ENCODE measurements at places on chromosomes 7 and 10.

GRCh38 chr10:88205842-88206446 lies 342.5 kb downstream of the PTEN start:
- DNase-seq = no peak

DNA sequence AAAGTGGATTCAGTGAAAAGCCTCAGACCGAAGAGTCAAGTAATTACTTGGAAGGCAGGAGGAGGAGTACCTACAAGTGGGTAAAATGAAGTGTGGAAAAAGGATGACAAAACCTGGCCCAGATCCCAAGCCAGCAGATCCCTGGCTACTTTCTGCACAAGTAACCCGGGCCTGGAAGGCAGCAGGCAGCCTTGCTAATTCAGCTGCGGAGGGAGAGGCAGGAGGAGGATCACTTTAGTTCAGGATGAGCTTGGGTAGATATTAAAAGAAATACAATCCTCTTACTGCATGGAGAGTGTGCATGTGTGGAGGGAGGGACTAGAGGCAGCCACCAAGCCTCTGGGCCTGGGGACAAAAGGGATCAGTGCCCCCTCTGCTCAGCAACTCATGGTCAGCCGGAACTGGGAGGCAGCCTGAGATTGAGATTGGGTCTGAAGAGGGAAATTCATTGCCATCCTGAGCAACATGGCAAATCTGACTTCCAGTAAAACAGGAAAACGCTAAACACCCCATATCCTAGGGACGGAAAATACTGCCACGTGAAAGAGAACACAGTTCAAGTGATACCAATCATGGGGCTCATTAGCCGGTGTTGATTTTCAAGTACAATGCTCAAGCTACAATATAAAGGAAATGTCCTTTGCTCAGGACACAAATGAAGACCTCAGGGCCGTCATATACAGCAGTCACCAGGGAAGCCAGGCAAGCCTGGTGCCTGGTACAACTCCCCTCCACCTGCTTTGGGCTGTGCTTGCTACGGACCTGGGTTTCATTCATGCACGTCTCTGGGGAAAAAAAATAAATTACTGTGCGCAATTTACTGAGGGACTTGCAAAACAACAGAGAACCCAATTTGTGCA lies 1.3 kb downstream of the AMPH start:
- no peak for DNase-seq

DNA sequence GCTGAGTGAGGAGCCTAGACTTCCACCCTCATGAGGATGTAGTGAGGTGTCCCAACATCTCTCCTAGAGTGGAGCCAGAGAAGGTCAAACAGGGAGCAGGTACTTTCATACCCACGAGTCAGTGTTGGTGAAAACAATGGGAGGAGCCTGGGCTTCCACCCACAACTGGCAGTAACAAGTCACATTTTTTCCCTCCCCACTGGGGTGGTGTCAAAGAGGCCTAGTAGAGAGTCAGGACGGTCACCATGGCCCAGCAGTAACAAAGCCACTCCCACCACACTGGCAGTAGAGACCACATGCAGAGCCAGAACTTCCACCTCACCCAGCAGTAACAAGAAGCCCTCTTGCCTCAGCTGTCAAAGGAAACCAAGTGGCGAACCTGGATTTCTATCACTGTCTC lies 280.2 kb upstream of the IMMP2L start:
- DNase-seq = no peak

GRCh38 chr7:4638781-4639575 lies 43.1 kb upstream of the FOXK1 start:
- DNase-seq = no peak

Measured in esophagus squamous epithelium (tissue), 5 donors.